Renal pelvis (tissue), 12 donors: ENCODE measurements at places on chromosomes 7 and 10.

GRCh38 chr7:6012355-6013104, 3.5 kb downstream of the AIMP2 start:
- no peak for DNase-seq

GRCh38 chr10:48511066-48511874, 93.6 kb downstream of the ARHGAP22 start:
- no peak for DNase-seq

DNA sequence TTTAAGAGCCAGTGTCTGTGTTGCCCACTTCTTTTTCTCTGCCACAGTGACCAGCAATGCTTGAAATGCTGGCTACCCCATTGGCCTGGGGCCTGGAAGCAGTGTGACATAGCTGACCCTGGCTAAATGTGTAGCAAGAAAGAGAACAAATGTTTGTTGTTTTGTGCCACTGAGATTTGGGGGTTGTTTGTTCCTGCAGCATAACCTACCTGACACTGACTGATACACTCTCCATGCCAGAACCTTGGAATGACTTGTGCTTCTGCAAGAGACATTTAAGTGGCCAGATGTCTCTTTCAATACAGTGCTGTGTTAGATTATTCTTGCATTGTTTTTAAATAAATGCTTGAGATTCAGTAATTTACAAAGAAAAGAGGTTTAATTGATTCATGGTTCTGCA, 411.5 kb downstream of the TYW1 start:
- DNase-seq: no peak

GRCh38 chr10:127000598-127000997, 95.4 kb downstream of the DOCK1 start:
- DNase-seq: no peak

GRCh38 chr7:27916372-27916771, 176.4 kb downstream of the TAX1BP1 start:
- DNase-seq: no peak

- no peak for DNase-seq
These were observed 66.4 kb upstream of the IFRD1 start for GRCh38 chr7:112383671-112384417.

DNA sequence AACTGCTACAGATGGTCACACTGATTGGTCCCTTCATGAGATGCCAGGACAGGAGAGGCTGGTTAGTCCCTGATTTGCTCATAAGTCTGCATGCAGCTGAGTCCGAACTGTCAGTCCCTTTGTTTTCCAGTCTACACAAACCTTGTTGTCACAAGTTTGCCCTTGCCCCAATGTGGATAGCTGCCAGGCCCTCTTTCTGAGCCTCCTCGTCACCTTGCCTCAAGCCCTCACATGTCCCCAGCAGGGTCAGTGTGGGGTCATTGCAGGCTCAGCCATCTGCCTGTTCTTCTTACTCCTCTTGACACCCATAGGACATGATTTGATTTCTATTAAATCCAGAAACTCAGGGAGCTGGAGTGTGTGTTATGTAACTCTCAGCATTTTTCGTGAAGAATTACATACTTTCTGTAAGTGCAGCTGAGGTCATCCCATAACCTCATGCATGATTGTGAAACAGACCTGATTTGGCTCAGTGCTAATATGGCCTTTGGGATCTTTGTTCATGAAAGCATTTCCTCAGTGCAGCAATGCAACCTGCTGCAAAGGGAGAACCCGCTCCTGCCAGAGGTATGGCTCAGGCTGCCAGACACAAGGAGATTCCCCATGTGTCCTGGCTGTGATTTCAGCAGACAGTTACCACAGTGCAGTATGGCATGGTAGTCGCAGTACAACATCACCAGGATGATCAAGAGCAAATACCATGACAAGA, 70.0 kb upstream of the ZMIZ2 start:
- DNase-seq: no peak

- DNase-seq: no peak
These were observed 226.3 kb downstream of the AHR start for GRCh38 chr7:17524746-17525145.

DNA sequence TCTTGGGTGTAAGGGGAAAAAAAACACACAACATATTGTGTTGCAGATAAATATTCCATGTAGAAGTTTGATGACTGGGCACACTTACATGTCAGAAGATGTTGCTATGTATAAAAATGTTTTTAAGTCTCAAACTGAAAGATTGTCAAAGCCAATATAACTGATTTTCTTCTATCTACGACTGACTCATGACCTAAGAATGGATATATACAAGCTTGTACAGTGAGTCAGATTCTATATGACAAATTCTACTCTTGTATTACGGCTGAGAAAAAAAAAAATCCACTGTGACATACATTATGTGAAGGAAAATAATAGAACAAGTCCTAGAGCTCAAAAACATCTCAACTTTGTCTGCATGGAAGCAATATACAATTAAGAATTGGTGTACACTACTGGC, 343.0 kb upstream of the PCDH15 start:
- no peak for DNase-seq

DNA sequence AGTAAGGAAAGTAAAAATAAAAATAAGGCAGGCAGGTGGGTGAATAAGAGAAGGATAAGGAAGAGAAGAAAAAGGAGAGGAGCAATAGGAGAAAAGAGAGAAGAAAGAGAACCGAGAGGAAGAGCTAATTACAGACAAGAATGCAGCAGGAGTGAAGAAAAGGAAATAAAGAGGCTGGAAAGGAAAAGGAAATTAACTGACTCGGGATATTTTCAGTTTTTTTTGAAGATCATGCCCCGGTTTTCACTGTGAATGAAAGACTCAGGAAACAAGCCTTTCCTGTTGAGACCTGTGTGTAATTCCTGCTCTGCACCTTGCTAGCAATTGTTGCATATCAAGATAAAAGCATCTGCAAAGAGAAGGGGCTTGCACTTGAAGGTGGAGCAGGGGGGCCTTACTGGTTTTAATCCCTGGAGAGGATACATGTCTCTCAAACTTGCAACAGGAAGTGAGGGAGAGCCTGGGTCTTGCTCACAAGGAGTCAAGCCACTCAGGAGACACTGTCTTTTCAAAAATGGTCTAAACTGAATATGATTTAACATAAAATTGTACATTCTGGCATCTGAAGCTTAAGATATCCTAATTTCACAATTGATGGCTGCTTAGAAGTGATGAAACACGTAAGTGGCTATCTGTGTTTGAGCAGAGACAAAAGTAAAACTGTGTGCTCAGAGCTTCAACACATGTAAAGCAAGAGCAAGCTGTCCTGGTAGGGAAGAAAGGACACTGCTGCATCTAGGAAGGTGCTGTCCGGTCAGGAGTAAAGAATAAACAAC, 157.6 kb downstream of the FAM107B start:
- DNase-seq: no peak

- no peak for DNase-seq
These were observed 185.5 kb downstream of the CFTR start for GRCh38 chr7:117665368-117665767.

DNA sequence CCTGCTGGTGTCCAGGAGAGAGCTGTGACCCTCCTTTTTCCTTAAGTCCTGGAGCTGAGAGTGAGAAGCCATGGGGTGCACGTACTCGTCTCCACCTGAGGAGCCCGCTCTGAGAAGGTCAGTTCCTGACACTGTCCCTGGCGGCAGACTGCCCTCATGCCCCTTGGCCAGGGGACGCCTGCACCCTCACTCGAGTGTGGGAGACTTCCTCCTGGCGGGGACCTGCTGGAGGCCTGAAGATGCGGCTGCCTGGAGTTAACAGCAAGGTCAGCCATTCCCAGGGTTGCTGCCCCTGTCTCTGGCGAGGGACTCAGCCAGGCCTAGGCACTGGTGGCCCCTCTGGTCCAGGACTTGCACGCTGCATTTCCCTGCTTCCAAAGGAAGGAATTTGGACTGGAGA, 26.4 kb downstream of the TMEM120A start:
- no peak for DNase-seq

GRCh38 chr7:115805458-115805857, 225.1 kb downstream of the TFEC start:
- no peak for DNase-seq

DNA sequence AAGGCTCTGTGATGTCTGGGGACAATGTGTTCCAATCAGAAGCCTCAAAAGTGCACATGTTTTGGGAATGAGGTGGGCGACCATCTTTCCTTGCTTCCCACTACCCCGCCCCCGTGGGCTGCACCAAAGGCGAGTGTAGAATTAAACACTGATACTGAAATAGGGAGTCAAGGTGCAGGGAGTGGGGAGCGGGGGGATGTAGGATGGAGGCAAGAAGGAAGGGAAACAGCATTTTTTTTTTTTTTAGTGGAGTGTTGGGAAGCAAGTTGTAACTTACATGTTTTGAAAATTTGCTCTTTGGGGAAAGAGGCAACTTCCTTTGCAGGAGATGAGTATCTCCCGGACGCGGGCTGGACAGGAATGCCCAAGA, 484 bp upstream of the DLX5 start:
- no peak for DNase-seq

- no peak for DNase-seq
These were observed 9.6 kb downstream of the ITGB1 start for GRCh38 chr10:32948451-32948850.

DNA sequence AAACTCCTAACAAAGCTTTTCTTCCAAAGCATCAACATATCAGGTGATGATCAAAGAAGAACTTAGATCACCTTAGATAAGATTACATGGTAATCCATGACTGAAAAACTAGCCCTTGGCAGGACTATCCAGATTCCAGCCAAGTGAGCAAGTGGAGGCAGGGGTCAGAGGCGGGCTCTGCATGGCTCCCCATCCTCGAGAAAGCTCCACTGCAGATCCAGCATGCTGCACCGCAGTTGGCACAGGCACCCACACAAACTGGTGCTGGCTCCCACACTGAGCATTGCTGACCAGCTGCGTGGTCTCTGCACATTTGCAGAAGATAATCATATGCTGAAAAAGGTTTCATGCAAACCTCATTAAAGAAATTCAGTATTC, 10.1 kb downstream of the PSAP start:
- no peak for DNase-seq

GRCh38 chr10:6543431-6544005, 36.6 kb downstream of the PRKCQ start:
- DNase-seq: no peak

- no peak for DNase-seq
These were observed 49.9 kb upstream of the PPP1R3A start for GRCh38 chr7:113968713-113969112.

GRCh38 chr10:124607693-124608092, 136.5 kb downstream of the FAM53B start:
- DNase-seq: no peak

GRCh38 chr7:29035044-29035740, 77.1 kb upstream of the TRIL start:
- DNase-seq: no peak

GRCh38 chr10:59432207-59432900, 70.0 kb upstream of the FAM13C start:
- DNase-seq: no peak

- DNase-seq: no peak
These were observed 77.3 kb downstream of the CTBP2 start for GRCh38 chr10:125082881-125083575.

DNA sequence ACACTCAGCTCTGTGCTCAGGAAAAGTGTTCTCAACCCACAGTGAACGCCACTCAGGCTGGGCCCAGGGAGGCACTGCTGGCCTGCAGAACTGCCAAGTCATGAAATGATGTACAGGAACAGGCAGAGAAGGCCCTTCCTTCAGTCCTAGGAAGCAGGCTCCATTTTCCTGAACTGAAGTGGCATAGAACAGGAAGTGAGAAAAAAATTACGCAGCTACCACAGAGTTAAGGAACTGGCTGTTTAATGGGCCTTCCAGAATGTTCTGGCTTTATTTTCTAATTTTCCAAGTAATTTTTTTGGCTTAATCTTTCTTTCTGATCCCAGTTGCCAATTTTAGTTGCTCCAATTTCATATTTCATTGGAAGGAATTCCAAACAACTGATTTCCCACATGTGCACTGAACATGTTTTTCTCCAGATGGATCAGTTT, 39.3 kb downstream of the LRRC18 start:
- DNase-seq: no peak

DNA sequence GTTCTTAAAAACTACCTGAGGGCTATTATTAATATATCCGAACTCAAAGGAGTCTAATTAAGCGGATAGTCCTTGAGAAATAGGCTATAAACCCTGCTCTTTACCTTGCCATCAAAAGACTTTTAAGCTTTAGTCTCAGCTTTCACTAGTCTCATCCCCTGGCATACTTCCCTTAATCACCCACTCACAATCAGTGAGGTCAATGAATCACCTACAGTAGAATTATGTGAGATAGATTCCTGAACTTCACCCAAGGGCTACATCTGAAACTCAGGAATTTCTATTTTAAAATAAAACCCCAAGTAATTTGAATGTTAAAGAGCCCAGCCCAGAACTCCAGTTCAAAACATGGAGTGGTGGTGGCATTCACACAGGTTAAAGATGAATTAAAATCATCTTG, 108.7 kb downstream of the ETV1 start:
- no peak for DNase-seq

DNA sequence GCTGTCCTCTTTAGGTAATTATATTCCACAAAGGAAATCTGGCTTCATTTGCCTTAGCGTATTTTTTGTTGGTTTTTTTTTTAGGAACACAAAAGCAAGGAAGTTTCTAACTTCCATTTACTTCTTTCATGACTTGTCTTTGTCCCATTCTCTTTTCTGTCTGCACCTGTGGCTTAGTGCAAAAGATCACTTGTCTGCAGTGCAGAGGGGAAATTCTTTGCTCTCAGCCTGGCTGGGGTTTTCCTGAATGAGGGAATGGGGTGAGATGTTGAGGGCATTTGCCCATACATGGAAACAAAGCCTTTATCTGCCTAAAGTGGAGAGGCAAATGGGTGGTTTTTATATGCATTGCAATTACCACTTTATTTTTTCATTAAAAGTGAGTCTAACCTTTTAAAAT, 361.1 kb upstream of the IGFBP3 start:
- no peak for DNase-seq

GRCh38 chr7:74023092-74023536, 4.9 kb upstream of the ELN start:
- DNase-seq: no peak

GRCh38 chr10:64502936-64503335, 981.7 kb downstream of the REEP3 start:
- DNase-seq: no peak

DNA sequence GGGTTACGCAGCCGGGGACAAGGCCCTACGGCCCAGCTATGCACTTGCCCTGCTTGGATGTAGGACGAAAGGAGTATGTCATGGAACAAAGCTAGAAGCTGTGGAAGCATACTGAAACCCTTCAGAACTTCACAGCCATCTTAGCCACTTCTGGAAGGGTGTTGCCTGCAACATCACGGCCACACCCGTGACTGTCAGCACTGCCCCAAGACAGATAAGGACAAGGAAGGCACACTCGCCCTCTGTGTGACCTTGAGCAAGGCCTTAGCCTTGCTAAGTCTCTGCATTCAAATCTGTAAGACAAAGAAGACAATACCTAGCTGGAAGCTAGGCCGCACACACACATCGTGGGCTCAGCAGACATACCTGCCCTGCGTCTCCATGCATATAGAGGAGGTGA, 352.5 kb upstream of the MGMT start:
- DNase-seq: no peak
